ENCODE measurements at places on chromosomes 16 and 17.

GRCh38 chr17:51230306-51230705 lies 29.5 kb downstream of the MBTD1 start:
- peak; percentile 20 for DNase-seq

DNA sequence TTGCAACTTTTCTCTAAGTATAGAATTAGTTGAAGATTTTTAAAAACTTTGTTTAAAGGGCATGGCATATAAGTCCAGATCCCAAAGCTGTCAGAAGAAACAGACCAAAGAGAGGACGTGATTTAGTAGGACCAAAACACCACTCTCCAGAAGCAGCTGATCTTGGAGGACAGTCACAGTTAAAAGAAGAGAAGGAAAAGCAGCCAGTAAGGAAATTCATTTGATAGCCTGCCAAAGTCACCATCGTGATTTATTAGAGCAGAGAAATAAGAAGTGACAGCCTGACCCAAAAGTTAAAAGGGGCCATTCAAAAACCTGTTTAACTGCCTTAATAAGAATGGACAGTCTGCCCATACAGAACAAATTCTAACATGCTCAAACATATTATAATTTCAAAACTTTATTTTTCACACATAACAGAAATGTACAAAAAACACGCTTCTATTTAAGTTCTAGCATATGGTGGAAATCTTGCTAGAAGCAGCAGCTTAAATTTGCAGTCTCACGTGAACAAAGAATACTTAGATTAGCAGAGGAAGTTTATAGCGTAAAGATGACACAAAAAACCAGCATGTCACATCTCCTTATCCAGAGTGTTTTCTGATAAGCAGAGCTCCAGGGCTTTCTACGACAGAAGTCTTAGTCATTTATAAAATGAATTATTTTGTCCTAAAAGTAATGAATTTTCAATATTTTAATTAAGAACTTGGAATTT lies 37.2 kb downstream of the TXNDC11 start:
- no peak for DNase-seq

DNA sequence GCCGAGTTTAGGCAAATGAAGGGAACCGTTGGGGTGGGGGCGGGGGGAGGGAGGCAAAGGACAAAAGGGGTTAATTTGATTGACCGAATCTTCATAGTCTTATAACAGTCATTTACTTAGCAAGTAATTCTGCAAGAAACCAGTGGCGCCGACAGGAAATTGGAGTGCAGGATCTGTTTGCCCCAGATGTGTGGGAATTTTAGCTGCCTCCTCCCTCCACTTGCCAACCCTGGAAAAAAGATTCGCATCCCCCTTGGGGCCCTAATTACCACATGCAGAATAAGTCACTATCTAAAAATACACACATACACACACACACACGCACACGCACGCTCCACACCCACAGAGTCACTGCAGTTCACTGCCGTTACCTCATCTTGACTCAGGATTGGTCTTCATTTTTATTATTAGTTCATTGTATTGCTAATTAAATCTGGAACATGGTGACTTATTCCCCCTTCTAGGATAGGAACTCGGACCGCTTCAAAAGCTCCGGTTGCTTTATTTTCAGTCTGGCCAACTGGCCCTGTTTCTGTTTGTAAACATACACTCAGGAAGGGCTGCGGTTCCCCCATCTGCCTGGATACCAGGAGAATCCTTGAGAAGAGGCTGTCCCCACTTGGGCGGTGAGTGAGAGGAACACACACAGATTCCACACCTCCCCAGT lies 241.6 kb upstream of the SALL1 start:
- DNase-seq = peak; percentile 88

- no peak for DNase-seq
Observed at GRCh38 chr17:21095735-21096134, 31.0 kb upstream of the DHRS7B start.

- no peak for DNase-seq
Observed at GRCh38 chr17:18896947-18897346, 39.0 kb downstream of the PRPSAP2 start.

DNA sequence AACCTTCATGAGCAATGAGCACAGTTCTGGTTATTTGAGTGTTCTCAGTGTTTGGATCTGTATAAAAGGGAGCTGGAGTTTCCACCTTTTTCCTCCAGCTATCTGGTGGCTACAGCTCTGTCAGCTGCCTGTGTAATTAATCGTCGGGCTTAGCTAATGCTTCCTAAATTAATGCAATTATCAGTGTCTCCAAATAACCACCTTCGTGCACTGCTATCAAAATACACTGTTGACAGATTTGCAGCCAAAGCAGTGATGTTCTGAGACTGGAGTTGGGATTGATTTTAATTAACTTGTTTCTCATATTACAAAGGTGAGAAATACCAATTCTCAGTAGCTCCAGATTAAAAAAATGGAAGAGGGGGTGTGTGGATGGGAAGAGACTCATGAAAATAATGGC lies 325.8 kb downstream of the CBLN1 start:
- DNase-seq = no peak

GRCh38 chr17:42210046-42210445 lies 15.8 kb upstream of the GHDC start:
- no peak for DNase-seq

DNA sequence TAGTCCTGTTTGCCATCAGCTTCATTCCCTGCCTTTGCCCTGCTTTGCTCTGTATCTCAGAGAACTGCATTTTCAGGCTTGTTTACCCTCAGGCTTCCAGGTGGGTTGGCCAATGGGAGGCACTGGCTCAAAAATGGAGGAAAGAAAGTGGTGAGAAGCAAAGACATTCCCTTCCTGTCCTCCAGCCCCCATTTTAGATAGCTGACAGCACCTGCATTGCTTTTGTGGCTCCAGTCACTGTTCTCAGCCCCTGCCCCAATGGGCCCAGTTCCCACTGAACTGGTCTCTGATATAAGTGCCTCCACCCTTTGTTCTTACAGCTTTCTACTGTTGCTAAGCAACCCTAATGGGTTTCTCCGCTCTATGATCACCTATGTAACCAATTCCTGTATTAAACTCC lies 19.4 kb upstream of the SDK2 start:
- no peak for DNase-seq

DNA sequence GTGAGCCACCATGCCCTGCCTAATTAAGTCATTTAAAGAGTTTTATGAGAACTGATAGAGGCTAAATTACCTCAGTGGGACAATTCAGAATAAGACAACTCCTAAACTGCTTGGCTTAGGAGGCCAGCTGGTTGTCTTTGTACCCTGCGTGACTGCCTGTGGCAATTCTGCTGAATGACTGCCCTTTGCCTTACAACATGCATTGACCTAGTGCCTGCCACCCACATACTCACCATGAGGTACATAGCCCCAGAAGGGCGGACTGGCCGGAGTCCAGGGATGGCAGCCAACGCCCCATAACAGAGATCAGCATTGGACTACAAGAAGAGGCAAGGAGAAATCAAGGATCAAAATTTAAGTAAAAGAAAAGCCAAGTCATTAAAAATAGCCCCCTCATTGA lies 7.3 kb downstream of the TAT start:
- no peak for DNase-seq

GRCh38 chr16:82681592-82681991 lies 54.8 kb downstream of the CDH13 start:
- no peak for DNase-seq

GRCh38 chr17:83058266-83058798 lies 21.1 kb upstream of the METRNL start:
- no peak for DNase-seq

DNA sequence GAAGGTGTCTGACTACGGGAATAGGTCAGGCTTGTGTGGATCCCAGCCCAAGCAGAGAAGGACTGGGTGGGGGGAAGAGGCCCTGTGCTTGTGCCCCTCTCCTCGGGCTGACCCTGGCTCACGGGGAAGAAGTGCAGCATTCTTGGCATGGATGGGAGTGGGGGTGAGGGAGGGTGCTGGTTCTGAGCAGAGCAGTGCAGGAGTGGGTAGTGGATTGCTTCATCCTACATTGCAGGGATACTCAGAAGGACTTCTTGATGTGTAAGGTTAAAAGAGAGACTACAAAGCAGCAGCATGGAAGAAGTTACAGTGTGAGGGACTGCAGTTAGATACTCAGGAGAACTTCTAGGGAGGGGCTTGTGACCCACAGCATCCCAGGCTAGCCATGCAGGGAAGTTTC lies 2.1 kb downstream of the ARHGAP23 start:
- peak; percentile 51 for DNase-seq

GRCh38 chr17:65556014-65556909 lies 5.2 kb downstream of the AXIN2 start:
- peak; percentile 70 for DNase-seq

- no peak for DNase-seq
Observed at GRCh38 chr17:1462164-1463112, 6.4 kb upstream of the CRK start.

- peak; percentile 43 for DNase-seq
Observed at GRCh38 chr17:78723001-78723796, 58.9 kb downstream of the CYTH1 start.

GRCh38 chr17:63698886-63699637 lies 863 bp downstream of the LIMD2 start:
- DNase-seq = peak; percentile 47

DNA sequence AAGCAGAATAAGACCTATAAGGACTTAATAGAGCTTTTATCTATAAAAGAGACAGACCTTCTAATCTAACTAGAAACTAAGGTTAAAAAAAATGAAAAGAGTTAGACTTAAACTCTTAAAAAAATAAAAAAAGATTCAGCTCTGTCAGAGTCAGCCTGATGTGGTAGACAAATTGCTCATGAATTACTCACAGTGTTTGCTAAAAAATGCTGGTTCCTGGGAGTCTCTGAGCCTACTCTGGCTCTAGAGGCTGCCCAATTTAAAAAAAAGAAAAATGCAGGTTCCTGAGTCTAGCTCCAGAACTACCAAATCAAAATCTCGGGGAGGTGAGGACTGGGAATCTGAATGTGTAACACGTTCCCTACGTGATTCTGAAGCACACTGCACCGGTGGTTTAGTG lies 18.1 kb downstream of the SOST start:
- DNase-seq = peak; percentile 65

- DNase-seq = no peak
Observed at GRCh38 chr17:82127315-82127595, 29.2 kb upstream of the FASN start.

- peak; percentile 24 for DNase-seq
Observed at GRCh38 chr16:71537643-71538042, 11.4 kb downstream of the CHST4 start.

DNA sequence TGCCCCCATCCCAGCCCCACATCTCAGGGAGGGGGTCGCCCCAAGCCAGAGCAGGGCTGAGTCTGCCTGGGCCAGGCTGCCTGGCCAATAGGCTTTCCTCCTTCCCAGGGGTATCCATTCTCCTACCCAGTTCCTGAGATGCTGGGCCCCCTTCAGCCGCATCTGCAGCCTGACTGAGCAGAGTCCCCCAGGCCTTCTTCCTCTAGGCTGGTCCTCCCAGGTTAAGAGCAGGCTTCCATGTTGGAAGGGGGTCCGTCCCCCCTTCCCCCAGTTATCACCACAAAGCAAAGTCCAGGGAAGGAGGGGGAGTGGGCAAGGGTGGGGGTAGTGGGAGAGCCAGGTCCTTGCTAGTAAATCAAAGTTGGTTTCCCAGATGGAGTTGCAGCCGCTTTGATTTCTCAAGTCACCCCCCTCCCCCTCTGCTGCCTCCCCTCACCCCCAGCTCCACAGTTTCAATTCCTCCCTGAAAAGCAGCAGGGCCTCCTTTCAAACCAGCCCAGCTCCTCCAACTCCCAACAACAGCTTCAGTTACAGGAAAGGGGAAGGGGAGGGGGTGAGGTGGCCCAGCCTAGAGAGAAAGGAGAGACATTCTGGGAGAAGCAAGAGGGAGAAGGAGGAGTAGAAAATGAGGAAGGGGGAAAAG lies 9.5 kb upstream of the FZD2 start:
- DNase-seq = no peak

DNA sequence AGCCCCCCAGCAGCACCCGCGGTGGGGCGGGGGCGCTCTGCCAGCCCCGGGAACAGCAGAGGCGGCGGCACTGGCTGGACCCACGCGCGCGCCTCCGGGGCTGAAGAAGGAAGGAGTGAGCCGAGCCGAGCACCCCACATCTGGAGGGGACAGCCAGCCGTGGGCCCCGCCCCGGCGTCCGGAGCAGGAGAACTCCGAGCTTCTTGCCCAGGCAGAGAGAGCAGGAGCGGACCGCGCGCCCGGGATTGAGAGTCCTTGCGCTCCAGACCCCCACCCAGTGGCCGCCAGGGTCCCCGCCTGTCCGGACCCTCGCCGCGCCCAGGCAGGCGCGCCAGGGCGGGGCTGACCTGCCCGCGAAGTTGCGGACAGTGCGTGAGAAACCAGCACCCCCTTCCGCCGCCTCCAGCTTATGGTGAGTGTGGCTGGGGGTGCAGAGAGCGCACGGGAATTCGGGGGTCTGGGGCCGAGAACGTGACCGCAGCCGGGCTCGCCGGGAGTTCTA lies 921.9 kb upstream of the EEF2KMT start:
- DNase-seq = no peak

- no peak for DNase-seq
Observed at GRCh38 chr17:64161380-64162176, 31.6 kb upstream of the ERN1 start.

DNA sequence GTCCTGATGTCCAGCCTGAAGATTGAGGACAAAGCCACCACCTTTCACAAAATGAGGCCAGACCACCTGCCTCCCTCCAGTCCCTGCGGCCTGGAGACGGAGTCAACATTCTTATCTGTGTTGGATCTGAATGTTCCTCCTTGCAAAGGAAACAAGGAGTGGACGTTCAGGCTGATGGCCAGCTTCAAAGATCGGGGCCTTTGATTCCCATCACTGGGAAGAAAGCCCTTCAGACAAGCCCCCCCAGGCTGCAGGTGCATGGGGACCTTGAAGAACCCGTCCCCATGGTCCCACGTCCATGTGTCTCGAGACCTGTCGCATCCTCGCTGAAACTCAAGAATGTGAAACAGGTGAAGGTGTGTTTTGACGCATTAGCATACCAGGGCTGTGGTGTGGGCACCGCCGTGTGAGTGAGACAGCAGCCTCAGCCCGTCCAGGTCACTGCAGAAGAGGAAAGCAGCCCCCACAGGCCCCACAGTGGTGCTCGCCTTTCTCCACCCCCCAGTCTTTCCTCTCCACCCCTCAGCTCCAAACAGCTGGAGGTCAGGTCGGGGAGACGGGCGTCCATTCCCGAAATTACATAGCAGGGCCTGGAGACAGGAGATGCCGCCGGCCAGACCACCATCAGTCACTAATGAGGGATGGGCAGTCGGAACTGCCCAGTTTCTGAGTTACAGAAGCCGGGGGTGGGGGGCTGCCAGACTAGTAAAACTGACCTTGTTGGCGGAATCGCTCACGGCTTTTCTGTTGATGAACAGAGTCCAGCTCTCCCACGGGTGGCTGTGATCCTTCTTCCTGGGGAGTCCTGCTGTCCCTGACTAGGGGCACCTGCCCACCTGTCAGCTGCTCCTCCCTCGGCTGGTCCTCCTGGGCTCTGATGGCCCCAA lies 877 bp upstream of the CSNK1D start:
- DNase-seq = no peak
